Eye (tissue), 1 donor: ENCODE measurements at places on chromosomes 6 and 20.

DNA sequence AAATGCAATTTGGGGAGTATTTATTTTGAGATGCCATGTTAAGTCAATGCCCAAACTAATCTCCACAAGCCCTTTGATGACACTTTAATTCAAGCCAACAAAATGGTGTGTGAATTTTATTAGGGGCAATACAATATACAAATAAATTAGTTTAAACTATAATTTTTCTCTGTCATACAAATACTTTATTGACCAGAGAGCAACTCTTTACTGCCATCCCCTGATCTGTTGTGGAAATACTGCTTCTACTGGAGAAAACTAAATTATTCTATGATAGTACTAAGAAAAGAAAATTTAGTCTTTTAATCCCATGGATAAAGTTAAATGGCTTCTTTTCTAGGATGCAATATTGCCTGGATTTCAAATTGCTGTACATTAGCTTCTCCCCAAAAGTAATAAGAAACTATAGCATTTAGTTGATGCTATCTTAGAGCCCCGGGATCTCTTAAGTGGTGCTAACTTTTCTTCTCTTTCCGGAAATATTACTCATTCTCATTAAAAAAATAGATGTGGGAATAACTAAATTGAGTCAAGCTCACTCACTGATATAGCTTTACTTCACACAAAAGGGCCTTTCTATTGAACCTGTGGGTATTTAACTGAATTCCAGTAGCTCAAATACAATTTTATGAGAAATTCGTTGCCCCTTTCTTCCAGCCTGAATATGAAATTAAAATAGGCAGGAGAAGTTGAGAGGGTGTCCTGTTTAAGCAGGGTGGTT lies 49.2 kb downstream of the SMPDL3A start:
- no peak for DNase-seq

DNA sequence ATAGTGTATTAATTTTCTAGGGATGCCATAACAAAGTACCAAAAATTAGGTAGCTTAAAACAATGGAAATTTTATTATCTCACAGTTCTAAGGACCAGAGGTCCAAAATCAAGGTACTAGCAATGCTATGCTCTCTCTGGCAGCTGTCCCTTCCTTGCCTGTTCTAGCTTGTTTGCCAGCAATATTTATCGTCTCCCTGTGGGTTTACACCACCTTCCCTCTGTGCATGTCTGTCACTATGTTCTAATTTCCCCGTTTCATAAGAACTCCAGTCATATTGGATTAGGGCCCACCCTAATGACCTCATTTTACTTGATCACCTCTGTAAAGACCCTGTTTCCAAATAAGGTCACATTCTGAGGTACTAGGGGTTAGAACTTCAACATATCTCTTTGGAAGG lies 217.2 kb downstream of the IBTK start:
- DNase-seq, result no peak

DNA sequence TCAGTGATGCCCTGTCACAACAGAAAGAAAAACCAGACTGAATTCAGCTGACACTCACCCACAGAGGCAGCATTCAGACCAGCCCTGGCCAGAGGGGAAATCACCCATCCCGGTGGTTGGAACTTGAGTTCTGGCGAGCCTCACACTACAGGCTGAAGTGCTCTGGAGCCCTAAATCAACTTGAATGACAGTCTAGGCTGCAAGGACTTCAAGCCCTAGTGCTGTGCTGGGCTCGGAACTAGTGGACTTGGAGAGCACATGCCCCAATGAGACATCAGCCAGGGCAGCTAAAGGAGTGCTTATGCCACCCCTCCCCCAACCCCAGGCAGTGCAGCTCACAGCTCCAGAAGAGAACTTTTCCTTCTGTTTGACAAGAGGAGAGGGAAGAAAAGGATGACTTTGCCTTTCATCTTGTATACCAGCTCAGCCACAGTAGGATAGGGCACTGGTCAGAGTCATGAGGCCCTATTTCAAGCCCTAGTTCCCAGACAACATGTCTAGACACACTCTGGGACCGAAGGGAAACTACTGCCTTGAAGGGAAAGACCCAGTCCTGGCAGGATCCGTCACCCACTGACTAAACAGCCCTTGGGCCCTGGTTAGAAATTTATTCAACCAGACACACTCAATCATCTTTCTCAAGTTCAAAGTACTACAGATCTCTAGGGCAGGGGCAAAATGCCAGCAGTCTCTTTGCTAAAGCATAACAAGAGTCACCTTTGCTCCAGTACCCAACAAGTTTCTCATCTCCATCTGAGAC lies 43.2 kb upstream of the PNRC1 start:
- DNase-seq, result no peak

DNA sequence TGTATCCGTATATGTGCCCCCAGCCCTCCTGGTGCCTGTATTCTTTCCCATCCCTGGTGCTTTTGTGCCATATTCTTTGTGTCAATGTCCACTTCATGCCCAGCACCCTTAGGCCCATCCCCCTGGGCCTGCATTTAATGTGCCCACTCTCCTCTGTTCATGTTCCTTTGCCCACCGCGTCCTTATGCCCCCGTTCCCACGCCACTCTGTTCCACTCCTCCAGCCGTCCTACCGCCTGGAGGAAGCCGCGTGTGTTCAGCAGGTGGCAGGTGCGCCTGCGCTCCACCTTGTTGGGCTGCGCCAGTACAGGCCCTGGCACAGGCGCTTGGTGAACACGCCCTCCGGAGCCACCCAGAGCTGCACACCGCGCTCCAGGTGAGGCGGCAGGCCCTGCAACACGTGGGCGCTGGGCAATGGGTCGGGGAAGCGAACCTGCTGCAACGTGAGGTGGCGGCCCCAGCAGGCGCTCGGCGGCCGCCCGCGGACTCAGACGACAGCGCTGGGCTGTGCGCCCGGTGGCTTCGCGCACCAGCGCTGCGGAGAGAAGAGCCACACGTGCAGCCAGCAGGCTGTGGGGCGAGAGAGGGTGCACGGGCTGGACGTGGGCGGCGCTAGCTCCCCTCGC lies 4.0 kb upstream of the FOXS1 start:
- no peak for DNase-seq

DNA sequence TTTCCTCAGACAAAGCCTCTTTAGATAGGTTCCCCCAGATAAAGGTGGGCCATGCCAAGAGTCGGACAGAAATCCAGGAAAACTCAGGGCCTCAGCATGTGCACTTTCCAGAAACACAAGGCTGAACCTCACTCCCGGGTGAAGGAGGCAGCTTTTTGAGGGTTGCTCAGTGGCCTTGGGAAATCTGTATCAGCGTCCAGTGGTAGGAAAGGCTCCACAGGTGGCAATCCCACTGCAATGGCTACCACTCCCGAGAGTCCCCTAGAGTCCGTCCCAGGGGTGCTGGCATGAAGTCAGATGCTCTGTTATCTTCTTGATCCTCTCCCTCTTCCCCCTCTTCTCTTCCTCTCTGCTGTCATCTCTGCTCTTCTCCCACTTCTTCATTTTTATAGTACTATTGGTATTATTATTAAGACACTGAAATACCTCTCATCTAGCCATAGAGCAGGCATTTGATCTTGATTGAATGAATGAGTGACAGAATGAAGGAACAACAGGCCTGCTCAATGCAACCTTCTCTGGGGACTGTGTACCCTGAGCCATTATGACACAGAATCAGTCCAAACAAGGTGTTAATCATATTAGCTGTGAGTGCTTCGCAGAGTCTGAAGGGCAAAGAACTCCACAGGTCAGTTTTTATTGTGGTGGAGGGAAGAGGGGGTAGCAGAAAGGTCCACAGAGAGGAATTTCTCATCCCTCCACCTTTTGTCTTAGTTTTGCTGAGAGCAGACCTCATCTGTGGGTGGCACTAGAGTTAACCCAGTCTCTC lies 13.3 kb downstream of the SLC22A1 start:
- no peak for DNase-seq

GRCh38 chr6:78505178-78505577 lies 362.2 kb upstream of the IRAK1BP1 start:
- no peak for DNase-seq

GRCh38 chr6:150720774-150721233 lies 121.1 kb downstream of the PLEKHG1 start:
- peak; percentile 92 for DNase-seq

DNA sequence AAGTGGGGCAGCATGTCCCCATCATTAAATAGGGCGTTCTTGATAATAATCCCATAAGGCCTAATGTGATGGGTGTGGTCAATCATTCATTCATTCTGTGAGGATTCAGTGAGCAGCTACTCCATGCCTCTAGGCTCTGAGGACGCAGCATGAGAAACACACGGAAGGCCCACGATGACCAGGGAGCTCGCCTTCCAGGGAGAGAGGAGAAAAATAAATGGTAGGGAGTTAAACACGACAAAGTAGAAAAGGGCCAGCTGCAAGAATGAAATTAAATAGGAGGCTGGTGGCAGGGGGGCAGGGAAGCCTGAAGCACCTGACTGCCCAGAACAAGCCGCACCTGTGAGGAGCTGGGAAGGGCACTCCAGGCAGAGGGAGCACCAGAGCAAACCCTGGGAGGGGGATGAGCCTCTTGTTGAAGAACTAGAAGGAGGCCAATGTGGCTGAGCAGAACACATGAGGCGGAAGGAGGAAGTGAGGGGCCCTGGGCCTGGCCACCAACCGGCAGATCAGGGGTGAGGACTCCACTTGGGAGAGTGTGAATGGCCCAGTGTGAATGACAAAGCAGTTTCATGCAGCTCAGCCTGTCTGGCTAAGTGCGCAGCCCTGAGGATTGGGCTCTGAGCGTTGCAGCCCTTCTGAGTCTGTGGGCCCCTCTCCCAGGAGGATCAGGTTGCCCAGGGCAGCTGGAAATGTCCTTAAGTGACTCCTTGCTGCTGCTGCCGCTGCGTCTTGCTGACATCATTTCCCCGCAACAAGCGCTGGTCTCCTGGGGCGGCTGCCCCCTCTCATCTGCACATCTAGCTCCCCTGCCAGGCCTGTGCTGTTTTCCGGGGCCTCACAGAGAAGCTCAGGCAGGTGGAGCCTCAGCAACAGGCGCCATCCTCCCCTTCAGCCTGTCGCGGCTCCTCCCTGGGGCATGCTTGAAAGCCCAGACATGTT lies 99.9 kb downstream of the CDH26 start:
- peak; percentile 79 for DNase-seq

DNA sequence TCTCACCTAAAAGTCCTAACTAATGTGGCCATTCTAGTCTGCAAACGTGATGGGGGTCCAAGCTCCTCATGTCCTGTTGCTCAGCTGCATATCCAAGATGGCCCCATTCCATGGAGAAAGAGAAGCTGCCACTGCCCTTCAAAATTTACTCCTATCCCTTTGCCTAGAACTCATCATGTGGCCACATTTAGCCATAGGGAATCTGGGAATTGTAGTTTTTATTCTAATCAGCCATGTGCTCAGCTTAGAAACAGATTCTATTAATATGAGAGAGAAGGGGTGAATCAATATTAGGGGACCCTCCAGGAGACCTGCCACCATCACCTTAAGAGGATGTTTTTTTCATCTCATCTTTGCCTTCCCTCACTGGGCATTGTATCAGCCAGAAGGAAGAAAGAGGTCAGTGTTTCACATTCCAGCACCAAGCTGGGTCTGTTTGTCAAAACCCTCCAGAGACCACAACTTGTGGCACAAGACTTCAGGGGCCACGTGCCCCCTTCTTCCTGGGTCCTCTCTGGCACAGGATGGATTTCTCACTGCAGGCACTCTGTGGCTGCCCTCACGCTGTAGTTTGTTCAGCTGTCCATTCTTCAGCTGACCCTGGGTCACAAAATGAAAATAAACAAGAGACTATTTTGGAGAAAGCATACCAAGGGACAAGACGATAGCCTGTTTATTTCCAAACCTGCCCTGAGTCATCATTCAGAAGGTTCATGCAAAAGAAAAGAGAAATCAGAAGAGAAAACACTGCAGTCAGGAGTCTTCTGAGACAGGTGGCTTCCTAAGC lies 172.0 kb downstream of the EYA2 start:
- DNase-seq, result peak; percentile 29

DNA sequence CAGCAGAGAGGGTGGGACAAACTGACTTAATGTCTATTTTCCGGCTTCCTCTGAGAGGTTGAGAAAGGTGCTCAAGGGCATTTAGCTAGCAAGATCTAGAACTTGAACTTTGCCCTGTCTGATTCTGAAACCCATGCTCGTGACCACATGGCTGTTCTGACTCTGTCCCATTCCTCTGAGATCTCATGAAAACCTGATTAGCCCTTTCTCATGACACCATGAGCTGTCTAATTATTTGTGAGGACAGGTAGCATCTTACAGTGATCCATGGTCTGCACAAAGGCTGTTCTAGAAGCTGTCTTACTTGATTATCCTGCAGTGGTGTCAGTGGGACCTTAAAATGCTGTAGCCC lies 89.6 kb upstream of the TOX2 start:
- no peak for DNase-seq

DNA sequence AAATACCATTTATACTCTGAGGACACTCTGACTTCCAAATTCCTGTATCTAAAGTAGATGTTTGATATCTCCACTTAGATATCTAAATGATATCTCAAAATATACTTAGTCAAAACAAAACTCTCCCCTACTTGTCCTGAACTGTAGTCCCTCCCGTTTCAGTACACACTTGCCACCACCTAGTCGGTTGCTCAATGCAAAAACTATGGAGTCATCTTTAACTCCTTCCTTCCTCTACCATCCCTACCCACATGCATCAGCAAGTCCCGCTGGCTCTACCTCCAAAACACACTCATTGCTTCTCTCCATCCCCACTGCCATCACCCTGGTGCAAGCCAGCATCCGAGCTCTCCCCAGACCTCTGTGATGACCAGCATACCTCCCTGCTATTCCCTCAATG lies 13.2 kb downstream of the STX7 start:
- no peak for DNase-seq

DNA sequence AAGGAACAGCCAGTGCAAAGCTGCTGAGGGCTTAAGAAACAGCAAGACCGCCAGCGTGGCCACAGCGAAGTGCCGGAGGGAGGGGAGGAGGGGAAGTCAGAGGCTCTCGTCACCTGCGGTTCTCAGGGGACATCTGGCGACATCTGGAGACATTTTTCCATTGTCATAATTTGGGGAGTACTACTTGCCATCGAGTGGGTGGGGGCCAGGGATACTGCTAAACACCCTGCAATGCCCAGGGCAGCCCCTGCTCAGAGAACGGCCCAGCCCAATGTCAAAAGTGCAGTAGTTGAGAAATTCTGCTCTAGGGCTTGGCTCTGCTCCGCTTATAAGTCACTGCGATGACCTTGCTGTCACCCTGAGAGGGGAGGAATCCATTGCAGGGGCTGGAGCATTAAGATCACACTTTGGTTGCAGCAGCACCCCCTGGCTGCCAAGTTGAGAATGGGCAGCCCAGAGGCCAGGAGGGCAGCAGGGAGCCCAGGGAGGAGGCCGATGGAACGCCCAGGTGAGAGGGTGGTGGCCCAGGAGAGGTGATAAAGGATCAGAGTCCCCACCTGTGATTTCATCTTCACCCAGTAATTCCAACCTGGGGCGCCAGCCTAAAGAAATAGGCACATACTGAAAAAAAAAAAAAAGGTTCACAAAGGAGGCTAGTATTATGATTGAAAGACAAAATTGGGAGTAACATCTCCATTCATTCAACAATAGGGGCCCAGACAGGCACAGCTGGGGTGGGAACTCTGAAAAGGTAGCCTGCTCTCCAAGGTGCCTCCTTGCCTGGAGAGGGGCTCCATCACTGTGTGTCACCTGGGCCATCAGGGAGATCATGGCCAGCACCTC lies 218.2 kb downstream of the BMP7 start:
- peak; percentile 69 for DNase-seq

GRCh38 chr6:31285982-31286381 lies 14.1 kb upstream of the HLA-C start:
- no peak for DNase-seq

- peak; percentile 82 for DNase-seq
Measured at GRCh38 chr6:44073612-44074438, 53.4 kb downstream of the MRPL14 start.
